ENCODE measurements at places on chromosomes 1 and 21.

GRCh38 chr21:44780767-44781459, 20.7 kb downstream of the UBE2G2 start:
- DNase-seq: no peak

DNA sequence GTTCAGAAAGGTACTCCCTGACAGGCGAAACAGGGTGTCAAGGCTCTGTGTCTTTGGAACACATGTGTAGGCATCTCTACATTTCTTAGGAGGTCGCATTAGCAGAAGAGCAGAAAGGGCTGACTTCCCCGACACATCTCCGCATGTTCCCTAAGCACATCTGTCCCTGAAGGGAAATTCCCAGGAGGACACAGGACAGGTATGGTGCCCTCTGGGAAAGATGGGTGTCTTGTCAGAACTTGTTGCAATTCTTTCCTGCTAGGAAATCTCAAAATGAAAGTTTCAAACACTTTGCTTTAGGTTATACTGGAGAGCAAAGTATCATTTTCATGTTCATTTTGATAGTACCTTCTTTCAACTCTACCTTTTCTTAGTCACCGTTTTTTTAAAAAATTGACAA, 2.0 kb downstream of the DSCAM start:
- DNase-seq: no peak

DNA sequence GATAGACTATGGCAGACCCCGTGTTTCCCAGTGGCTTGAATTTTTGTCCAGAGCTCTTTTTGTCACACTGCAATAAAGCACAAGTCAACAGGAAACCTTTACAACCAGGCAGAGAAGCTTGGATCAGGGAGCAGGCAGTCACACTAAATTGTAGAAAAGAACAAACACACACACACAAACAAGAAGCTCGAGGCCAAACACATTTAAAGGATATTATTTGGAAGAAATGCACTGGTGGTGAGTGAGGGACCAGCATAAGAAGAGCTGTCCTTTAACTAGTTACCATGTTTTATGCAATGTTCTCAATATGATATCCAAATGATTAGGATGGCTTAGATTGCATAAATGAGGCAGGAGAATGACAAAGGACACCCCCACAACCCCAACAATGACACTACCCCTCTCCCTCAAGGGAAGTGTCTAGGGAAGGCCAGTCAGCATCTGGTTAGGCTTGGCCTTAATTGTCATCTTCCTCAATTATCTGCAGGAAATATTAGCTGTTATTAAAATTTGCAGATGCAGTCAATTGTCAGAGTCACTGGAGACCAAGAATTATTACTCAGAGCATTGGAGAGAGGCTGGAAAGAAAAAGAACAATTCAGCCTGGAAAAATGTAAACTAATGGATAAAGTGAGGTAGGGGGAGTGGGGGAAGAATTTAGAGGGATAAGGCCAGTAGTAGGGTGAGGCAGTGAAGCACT, 35.3 kb downstream of the DDR2 start:
- no peak for DNase-seq

DNA sequence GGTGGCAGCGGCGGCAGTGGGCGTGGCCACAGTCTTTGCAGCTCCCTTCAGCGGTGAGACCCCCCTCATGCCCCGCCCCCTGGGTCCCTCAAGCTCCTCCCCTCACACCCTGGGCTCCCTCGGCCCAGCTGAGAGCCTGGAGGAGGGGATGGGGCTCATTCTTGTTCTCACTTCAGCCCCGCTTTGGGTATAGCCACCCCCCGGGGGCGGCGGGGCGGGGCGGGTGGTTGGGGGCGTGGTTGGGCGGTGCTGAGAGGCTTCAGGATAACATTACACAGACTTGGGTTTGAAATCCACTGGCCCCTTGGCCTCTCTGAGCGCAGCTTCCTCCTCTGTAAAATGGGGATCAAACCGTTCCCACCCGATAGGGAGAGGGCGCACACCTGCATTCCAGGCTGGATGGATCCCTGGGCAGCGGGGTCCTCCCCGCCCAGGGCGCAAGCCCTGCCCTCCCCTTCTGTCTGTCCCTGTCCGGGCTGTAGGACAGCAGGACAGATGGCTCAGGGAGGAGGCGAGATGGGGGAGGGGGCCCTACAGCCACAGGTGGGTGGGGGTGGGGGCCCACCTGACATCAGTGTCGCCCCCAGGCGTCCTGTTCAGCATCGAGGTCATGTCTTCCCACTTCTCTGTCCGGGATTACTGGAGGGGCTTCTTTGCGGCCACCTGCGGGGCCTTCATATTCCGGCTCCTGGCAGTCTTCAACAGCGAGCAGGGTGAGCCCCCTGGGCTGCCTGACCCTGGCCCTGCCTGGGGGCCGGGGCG, 5.1 kb downstream of the CLCNKA start:
- DNase-seq: no peak

DNA sequence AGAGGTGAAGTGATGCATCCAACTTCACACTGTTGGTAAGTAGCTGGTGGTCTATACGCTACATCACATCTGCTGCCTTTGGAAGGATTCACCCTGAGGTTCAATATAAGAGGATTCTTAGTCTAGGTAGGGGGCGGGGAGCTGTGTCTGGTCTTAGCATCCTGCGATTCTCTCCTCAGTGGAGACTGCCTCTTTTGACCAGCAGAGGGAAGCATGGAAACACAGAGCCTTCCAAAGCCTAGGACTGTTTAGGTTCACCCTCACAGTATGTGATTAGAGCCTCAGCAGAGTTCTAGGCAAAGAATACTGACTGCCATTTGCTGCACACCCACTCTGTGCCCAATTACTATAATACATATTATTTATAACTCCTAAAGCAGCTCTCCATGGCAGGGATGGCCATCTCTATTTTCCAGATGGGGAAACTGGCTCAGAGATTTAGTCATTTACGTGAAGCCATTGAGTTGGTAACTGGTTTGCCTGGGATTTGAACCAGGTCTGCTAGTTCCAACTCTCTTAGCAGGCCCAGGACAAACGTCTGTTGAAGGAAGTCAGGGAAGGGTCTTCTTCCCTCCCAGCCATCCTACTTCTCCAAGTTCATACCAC, 28.9 kb upstream of the EFCAB14 start:
- no peak for DNase-seq

- no peak for DNase-seq
Observed at GRCh38 chr21:34912022-34912945, 136.8 kb downstream of the RUNX1 start.

DNA sequence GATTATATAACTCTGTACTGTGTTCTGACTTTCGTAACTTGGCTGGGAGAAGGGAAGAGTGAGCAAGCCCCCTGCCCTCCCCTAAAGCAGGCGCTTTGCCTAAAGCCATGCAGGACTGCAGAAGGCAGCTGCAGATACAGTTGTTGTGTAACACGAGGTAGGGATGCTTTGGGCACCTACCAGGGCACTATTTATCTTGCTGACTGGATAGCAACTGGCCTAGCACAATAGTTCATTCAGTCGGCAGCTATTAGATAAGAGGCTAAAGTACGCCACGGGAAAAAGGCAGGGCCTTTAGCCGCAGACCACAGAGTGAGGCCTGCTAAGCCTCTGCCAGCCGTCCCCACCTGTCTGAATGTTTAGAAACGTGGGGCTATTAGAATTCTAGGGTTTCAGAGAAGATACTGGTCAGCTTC, 80.9 kb downstream of the TTC3 start:
- DNase-seq: no peak

- DNase-seq: no peak
Observed at GRCh38 chr1:213055767-213056166, 4.7 kb downstream of the RPS6KC1 start.

DNA sequence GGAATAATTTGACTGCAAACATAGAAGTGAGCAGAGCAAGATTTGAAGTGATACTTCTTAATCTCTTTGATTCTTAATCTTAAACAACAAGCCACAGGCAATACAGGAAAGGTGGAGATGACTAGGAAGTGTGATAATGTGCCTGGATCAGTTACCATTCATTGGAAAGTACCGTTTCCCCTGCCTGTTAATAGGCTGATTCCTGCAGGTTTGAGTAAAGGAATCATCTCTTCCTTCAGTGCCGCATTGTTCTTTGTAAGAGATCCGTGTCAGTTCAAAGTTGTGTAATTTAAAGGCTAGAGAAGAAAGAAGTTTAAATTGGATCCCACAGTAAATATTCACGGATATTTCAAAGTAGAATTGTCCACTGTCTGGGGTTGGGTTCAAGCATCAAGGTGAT, 43.5 kb upstream of the BCL10 start:
- no peak for DNase-seq

- peak; percentile 64 for DNase-seq
Observed at GRCh38 chr1:53413175-53414001, 45.8 kb upstream of the DMRTB1 start.

GRCh38 chr1:107706182-107706581, 258.8 kb downstream of the VAV3 start:
- no peak for DNase-seq

DNA sequence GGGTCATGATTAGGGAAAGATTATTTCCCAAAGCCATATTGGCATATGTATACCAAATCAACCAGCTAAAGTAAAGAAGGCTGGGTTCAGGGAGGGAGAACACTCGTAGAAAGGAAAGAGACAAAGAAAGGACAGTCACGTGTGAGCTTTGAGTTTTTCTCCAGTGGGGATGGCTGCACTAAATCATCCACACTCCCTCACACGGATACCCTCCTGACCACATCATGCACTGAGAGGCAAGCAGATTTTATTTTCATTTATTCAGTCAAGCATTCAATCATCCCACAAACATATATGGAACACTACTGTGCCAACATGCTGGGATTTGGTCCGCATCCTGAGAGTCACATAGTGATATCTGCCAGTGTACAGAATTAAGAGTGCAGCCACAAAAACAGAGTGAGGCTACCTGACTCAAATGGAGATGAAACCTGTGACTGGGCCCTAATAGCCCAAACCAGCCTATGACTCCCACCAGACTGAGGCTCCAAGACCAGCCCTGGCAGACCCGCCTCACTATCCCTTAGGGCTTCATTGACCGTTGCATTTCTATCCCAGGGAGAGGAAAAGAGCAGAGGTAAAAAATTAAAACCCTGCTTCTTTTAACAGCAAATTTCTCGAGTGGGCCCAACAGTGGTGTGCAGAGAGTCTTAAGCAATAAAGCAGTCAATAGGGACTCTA, 155.9 kb downstream of the BARHL2 start:
- no peak for DNase-seq

- DNase-seq: no peak
Observed at GRCh38 chr1:28343405-28343804, 14.6 kb downstream of the MED18 start.

GRCh38 chr1:43600033-43601020, 49.6 kb upstream of the KDM4A start:
- DNase-seq: no peak

- no peak for DNase-seq
Observed at GRCh38 chr1:42006836-42007235, 88.1 kb upstream of the HIVEP3 start.

DNA sequence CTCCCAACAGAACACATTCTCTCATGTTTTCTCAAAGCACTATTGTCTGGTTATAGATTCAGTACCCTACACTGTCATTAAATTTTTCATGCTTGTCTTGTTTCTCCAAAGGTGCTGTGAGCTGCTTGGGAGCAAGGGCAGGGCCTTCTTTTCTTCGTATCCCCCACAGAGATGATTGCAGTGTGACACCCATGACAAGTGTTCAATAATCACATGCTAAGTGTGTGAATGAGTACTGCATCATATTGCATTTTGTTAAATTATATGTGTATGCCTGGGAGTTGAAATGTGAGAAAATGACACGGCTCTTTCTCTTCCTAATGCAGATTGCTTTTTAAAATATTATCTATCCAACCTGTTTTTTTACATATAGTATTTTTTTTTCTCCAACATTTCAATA, 57.3 kb upstream of the MAGI3 start:
- DNase-seq: no peak

GRCh38 chr21:31837618-31838390, 35.0 kb upstream of the HUNK start:
- no peak for DNase-seq

DNA sequence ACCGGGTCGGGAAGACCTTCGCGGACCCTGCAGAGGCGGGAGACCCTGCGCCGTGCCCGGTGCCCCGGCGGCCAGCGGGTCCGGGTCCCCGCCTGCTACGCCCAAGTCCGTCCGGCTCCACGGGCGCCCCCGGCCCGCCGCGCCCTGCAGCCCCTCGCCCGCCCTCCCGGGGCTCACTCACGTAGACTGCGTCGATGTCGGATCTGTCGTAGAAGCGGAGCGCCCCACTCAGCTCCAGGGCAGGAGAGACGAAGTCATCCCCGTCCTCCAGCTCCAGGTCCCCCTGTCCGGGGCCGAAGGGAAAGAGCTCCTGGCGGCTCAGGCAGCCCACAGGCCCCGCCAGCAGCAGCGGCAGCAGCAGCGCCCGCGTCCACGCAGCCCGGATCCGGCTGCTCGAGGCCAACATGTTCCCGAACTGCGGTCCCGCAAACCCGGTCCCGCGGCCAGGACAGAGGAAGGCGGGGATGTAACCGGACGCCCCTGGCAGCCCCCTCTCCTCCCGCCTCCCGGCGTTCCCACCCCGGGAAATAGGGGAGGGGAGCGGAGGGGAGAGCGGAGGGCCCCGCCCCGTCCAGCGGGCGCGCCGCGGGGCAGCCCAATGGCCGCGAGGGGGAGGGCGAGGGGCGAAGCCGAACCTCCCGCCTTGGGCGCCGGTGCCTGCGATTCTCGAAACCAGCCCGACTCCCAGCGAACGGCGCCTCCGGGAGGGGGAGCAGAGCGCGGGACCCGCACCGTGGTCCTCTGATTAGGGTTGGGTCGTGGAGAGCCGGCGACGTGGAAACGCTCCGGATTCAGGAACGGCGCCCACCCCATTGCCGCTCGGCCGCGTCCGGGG, at the start of gene NID1:
Gene NID1, minus strand, starts transcription at position 417 of the 835 bp plus-strand sequence. Its CDS starts 11 bp downstream, at position 406.
- no peak for DNase-seq

DNA sequence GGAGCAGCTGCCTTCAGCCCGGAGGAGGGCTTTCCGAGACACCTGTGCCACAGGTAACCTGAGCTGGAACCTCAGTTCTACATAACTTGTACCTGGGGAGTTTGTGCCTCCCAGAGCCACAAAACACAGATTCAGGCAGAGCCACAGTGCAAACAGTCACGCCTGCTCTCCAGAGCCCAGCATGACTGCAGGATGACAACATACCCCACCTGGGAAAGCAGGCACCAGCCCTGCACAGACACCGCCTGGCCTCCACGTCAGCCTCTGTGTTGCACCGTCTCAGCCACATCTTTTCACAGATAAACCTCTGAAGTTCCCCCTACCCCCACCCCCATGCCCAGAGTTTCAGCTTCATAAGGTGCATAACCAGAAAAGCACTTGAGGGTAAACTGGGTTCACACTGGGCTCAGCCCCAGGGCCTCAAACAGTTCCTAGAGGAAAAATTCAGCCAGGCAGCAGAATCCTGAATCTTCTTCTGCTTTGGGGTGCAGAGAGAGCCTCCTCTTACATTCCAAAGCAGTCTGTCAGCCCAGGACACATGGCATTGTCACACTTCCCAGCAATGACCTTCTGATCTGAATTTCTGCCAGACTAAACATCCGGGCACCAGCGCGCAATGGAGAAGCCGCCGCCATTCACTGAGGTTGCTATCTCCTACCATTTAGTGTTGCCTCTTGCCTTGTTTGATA, 229.5 kb downstream of the TOMM20 start:
- no peak for DNase-seq

DNA sequence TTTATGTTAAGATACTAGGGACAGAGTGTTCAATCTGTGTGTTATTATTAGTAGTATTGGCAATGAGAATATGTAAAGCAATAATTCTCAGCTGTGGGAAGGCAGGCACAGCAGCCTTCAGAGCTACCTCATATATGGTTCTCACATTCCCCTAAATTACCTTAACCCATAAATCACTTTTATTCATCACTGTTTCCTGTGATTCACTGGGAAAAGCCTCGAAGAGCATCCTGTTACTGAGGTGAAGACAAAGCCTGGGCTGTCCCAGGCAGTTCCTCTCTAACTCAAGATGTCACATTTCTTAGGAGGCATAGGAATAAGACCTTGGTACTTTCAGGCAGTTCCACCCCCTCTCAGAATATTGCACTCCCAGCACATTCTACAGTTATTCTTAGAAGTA, 965.7 kb downstream of the NCAM2 start:
- DNase-seq: no peak

- no peak for DNase-seq
Observed at GRCh38 chr1:112762541-112763500, 47.7 kb upstream of the PPM1J start.
